Effector memory CD4-positive, alpha-beta T cell (primary cell): ENCODE measurements at places on chromosomes 11 and 22.

DNA sequence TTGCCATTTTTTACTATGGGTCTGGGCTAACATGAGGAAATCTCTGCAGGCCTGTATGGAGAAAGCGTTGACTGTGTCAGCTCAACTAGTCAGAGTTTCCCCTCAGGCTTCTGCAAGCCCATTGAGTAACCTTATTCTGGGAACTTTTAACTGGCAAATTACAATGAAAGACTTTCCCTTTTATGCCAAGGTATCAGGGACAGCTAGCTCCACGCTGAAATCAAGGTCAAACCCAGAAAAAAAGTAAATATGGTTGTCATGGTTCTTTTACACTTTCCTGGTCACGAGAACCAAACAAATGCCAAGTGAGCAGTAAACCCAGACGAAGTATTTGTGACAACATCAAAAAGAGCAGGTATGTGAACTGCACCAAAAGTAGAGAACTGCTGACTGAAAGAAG lies 13.8 kb downstream of the OSBP start:
- H3K27ac ChIP-seq: no peak overlapping the region
- H3K4me1 ChIP-seq: no peaks in the 10 kb centered on the region
- DNase-seq: no peak
- no peak overlapping the region for H3K4me3 ChIP-seq
- H3K27me3 ChIP-seq: no peaks in the 10 kb centered on the region

DNA sequence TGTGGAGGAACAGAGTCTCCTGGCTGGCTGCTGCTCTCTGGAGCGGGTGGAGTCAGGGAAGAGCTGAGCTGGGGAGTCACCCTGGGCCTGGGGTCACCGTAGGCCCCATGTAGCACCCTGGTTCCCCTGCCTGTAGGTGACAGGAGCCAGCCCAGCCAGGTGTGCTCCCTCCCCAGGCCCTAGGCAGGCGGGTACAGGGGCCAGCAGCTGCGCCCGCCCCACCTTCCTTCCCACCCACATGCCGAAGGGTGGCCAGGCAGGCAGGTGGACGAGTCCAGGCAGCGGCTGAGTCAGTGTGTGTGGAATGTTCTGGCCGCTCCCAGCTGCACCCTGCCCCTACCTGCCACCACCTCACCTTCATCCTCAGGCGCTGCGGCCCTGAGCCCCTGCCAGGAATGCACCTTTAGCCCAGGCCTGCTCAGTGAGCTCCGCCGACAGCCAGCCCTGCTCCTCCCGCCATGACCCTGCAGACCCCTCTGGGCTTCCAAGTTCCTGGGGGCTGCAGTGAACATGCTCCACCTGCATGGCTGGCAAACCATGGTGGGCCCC lies 654 bp upstream of the SYT8 start:
- peaks cover 4% of the 10 kb centered on the region for H3K27me3 ChIP-seq
- no peaks in the 10 kb centered on the region for H3K36me3 ChIP-seq
- no peak overlapping the region for H3K4me3 ChIP-seq
- DNase-seq: no peak
- peaks cover 11% of the 10 kb centered on the region for H3K4me1 ChIP-seq
- H3K27ac ChIP-seq: no peak overlapping the region

DNA sequence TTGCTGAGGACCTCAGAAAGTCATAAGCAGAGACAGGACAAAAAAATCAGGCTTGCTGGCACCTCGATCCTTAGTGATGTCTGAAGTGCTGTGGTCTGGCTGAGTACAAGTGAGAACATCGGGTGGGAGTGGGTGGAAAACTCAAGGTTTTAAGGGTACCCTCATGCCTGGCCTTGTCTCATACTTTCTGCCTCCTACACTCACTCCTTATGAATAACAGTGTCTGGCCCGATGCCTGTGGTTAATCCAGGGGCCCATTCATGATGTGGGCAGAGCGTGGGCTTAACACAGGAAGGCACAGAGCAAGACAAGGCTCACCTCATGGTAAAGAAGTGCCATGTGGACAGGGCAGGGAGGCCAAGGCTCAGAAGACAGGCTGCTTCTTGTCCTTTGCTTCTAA lies 11.0 kb upstream of the UCP3 start:
- DNase-seq: no peak
- no peak overlapping the region for H3K4me3 ChIP-seq
- H3K36me3 ChIP-seq: no peaks in the 10 kb centered on the region
- H3K4me1 ChIP-seq: peaks cover 47% of the 10 kb centered on the region
- no peak overlapping the region for H3K27ac ChIP-seq

DNA sequence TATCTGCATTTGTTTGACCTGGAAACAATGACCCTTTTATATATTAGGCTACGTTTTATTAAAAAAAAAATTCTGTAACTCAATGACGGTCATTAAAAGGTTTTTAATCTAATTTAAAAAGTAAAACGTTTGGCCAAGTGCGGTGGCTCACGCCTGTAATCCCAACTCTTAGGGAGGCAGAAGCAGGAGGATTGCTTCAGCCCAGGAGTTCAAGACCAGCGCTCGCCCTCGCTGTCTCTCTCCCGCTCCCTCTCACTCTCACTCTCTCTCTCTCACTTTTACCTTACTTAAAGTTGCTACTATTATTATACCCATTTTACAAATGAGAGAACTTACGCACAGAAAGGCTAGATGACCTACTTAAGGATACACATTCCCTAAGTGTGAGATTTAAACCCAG lies 814 bp upstream of the NARS2 start:
- no peaks in the 10 kb centered on the region for H3K27me3 ChIP-seq
- peak overlapping the region; percentile 80 for H3K27ac ChIP-seq
- H3K36me3 ChIP-seq: no peaks in the 10 kb centered on the region
- no peak for DNase-seq

GRCh38 chr22:27851974-27852746 lies 50.6 kb upstream of the MN1 start:
- H3K27ac ChIP-seq: no peak overlapping the region
- H3K4me3 ChIP-seq: no peak overlapping the region
- no peak for DNase-seq
- H3K4me1 ChIP-seq: no peaks in the 10 kb centered on the region

- H3K27ac ChIP-seq: peak overlapping the region; percentile 67
- peaks cover 98% of the 10 kb centered on the region for H3K4me1 ChIP-seq
- H3K4me3 ChIP-seq: peak overlapping the region; percentile 35
- no peak for DNase-seq
Observed at GRCh38 chr11:128720522-128720985, 26.7 kb downstream of the FLI1 start.

- no peak overlapping the region for H3K27ac ChIP-seq
- no peaks in the 10 kb centered on the region for H3K4me1 ChIP-seq
- no peak overlapping the region for H3K4me3 ChIP-seq
- no peak for DNase-seq
- H3K36me3 ChIP-seq: no peaks in the 10 kb centered on the region
Observed at GRCh38 chr11:116481126-116481675, 291.6 kb downstream of the BUD13 start.

DNA sequence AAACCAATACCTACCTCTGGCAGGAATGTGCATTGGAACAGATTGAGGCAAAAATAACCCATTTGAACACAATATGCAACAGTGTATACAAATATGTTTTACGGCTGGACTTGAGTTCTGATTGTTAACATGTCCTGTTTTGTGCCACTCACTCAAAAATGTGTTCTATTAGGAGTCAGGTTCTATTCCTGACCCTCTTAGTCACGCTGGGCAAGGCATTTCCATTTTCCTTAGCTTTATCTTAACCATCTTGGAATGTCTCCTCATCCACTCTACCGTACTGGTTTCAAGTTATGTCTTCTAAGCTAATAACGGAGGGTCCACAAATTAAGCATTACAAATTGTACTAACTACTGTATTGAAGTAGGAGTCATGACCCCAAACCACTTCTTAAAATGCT lies 78.6 kb downstream of the MAML2 start:
- DNase-seq: no peak
- H3K27ac ChIP-seq: no peak overlapping the region
- H3K4me3 ChIP-seq: no peak overlapping the region
- H3K4me1 ChIP-seq: peaks cover 32% of the 10 kb centered on the region
- no peaks in the 10 kb centered on the region for H3K36me3 ChIP-seq
- no peaks in the 10 kb centered on the region for H3K27me3 ChIP-seq

DNA sequence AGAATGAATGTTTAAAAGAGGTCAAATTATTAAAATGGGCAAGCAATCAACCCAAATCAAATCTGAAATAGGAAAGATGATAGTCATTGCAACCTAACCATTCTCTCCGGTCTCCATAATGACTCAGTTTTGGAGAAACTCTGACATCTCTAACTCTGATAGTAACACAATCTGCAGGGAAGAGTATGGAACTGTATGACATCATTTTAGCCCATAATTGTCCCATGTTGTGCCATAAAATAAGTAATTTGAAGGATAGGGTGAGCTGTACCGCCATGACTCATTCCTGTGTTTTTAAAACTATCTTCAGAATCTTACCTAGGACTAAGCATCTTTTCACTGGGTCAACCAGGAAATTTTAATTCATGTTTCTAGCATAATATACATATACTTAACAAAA lies 350.8 kb downstream of the DLG2 start:
- no peaks in the 10 kb centered on the region for H3K4me1 ChIP-seq
- no peak for DNase-seq
- H3K4me3 ChIP-seq: no peak overlapping the region
- H3K36me3 ChIP-seq: no peaks in the 10 kb centered on the region

- no peaks in the 10 kb centered on the region for H3K36me3 ChIP-seq
- no peaks in the 10 kb centered on the region for H3K4me1 ChIP-seq
- no peak overlapping the region for H3K4me3 ChIP-seq
- no peak for DNase-seq
- H3K27ac ChIP-seq: no peak overlapping the region
Observed at GRCh38 chr11:123558536-123559315, 95.7 kb downstream of the SCN3B start.

- no peaks in the 10 kb centered on the region for H3K4me1 ChIP-seq
- no peak overlapping the region for H3K27ac ChIP-seq
- H3K4me3 ChIP-seq: no peak overlapping the region
- no peaks in the 10 kb centered on the region for H3K27me3 ChIP-seq
Observed at GRCh38 chr11:14872032-14872431, 20.0 kb downstream of the CYP2R1 start.

DNA sequence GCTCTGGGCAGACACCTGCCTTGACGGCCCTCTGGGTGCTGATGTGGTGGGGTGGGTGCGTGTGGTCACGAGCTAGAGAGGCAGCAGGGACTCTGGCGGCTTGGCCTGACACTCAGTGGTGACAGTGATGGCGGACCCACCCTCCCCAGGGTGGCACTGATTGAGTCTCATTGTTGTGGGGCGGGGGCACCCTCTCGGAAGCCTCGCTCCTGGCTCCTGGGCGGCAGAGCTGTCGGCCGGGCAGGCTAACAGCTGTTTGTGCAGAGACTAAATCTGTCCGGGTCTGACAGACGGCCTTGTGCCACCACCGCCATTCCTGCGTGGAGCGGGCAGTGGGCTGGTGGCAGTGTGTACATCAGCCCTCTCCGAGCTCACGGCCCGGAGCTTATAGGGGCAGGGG lies 15.6 kb downstream of the FLRT1 start:
- no peak for DNase-seq
- H3K27me3 ChIP-seq: no peaks in the 10 kb centered on the region
- no peaks in the 10 kb centered on the region for H3K4me1 ChIP-seq
- no peak overlapping the region for H3K4me3 ChIP-seq
- H3K27ac ChIP-seq: no peak overlapping the region

GRCh38 chr11:11038352-11038751 lies 180.5 kb upstream of the ZBED5 start:
- H3K36me3 ChIP-seq: no peaks in the 10 kb centered on the region
- no peaks in the 10 kb centered on the region for H3K4me1 ChIP-seq
- H3K4me3 ChIP-seq: no peak overlapping the region
- DNase-seq: no peak

DNA sequence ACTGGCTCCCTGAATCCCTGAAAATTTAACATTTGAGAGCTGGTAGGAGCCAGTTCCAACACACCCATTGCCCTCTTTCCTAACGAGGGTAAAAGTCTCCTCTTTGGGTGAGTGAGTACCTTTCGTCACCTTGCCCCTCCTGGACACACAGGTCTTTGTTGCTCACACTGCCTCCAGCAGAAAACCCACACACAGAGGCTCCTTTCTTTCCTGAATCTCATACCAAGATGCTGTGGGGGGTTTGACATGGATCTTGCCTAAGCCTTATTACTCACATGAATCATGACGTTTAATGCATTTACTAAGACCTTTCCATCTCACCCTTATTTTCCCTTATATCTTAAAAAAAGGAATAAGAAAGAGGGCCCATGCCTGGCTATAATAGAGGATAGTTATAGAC lies 53.0 kb downstream of the PARVA start:
- no peak overlapping the region for H3K27ac ChIP-seq
- no peak for DNase-seq
- no peaks in the 10 kb centered on the region for H3K27me3 ChIP-seq
- no peaks in the 10 kb centered on the region for H3K36me3 ChIP-seq

- H3K27ac ChIP-seq: no peak overlapping the region
- no peak overlapping the region for H3K4me3 ChIP-seq
- DNase-seq: no peak
- H3K4me1 ChIP-seq: no peaks in the 10 kb centered on the region
Observed at GRCh38 chr11:86669424-86669823, 3.0 kb downstream of the ME3 start.

GRCh38 chr11:30585125-30585891 lies 845 bp downstream of the MPPED2 start:
- H3K27me3 ChIP-seq: peaks cover 3% of the 10 kb centered on the region
- H3K4me3 ChIP-seq: no peak overlapping the region
- no peaks in the 10 kb centered on the region for H3K4me1 ChIP-seq
- H3K27ac ChIP-seq: no peak overlapping the region
- H3K36me3 ChIP-seq: no peaks in the 10 kb centered on the region
- no peak for DNase-seq

GRCh38 chr11:28919194-28919593 lies 811.0 kb downstream of the METTL15 start:
- no peaks in the 10 kb centered on the region for H3K4me1 ChIP-seq
- DNase-seq: no peak
- H3K36me3 ChIP-seq: no peaks in the 10 kb centered on the region
- H3K27ac ChIP-seq: no peak overlapping the region

- no peak overlapping the region for H3K4me3 ChIP-seq
- H3K4me1 ChIP-seq: no peaks in the 10 kb centered on the region
- H3K27ac ChIP-seq: no peak overlapping the region
- no peak for DNase-seq
Observed at GRCh38 chr11:76891793-76892192, 31.1 kb downstream of the ACER3 start.

DNA sequence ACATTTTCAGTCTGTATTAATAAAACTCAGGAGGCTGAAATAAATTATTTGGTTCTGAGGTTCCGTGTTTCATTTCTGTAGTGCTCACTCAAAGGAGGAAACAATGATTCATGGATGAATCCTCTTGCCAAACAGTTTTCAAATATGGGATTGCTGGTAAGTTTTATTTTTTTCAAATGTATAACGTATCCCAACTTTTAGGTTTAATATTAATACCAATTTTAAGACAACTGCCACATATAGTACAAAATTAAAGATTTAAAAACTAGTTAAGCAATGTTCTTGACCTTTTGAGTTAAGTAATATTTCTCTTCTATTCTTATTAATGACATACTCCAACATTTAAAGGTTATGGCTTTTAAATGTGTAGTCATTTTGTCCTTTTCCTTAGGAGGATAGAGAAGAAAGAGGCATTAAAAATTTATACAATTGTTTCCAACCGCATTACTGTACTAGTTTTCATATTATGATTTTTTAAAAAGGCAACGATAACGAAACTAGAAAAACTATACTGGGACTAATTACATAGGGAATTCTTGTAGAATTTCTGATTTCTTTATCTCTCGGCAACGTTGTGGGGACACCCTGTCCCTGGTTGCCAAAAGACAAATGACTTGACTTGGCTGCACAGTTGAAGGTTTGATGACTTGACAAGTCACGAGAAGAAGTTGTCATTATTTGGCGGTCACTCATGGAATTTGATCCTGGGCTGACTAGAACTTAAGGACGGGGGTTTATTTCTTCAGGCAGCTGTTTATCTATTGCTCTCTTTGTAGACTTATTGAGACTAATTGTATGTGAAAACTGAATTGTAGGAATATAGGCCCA lies 69.1 kb upstream of the ADSL start:
- peak overlapping the region; percentile 62 for H3K27ac ChIP-seq
- no peaks in the 10 kb centered on the region for H3K27me3 ChIP-seq
- H3K36me3 ChIP-seq: peaks cover 28% of the 10 kb centered on the region
